NCI-H774 (cell line): ENCODE measurements at places on chromosomes 3 and 15.

GRCh38 chr15:74541494-74542165 is 610 bp downstream of the ARID3B start:
- DNase-seq, result no peak

GRCh38 chr15:56445746-56446145 is 19.2 kb downstream of the MNS1 start:
- no peak for DNase-seq

DNA sequence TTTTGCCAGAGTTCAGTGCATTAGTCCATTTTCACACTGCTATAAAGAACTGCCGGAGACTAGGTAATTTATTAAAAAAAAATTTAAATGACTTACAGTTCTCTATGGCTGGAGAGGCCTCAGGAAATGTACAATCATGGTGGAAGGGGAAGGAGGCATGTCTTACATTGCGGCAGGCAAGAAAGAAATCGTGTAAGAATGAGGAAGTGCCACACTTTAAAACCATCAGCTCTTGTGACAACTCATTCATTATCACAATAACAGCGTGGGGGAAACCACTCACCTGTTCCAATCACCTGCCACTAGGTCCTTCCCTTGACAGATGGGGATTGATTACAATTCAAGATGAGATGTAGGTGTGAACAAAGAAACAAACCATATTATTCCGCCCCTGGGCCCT is 1361.4 kb downstream of the NSUN3 start:
- no peak for DNase-seq

DNA sequence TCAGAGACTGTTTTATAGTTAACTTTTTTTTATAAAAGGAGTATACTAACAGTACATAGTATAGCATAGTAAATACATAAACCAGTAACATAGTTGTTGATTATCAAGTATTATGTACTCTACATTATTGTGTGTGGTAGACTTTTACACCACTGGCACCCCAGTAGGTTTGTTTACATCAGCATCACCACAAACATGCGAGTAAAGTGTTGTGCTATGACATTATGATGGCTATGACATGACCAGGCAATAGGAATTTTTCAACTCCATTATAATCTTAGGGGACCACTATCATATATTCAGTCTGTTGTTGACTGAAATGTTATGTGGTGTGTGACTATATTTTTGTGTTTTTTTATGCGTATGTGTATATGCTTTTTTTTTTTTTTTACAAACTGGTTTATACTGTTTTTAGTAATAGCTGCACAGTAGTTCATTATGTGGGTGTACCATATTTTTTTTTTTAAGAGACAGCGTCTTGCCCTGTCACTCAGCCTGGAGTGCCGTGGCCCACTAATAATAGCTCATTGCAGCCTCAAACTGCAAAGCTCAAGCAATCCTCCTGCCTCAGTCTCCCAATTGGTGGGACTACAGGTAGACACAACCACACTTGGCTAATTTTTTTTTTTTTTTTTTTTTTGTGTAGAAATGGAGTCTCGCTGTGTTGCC is 1.9 kb downstream of the CAPN7 start:
- DNase-seq, result no peak

DNA sequence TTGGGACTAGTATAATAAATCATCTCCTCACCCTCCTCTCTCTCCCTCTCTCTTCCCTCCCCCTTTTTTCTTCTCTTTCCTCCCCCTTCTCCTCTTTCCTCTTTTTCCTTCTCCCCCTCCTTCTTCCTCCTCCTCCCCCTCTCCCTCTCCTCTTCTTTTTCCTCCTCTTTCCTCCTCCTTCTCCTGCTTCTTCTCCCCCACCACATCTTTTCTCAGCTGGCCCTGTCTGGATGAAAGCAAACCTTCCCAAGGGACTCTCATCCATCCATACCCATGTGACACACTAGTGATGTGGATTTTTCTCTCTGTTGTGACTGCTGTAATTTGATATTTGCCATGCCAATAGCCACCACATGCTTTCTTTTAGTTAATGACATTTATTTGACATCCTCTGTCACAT is 127.2 kb downstream of the EBLN2 start:
- DNase-seq, result no peak

DNA sequence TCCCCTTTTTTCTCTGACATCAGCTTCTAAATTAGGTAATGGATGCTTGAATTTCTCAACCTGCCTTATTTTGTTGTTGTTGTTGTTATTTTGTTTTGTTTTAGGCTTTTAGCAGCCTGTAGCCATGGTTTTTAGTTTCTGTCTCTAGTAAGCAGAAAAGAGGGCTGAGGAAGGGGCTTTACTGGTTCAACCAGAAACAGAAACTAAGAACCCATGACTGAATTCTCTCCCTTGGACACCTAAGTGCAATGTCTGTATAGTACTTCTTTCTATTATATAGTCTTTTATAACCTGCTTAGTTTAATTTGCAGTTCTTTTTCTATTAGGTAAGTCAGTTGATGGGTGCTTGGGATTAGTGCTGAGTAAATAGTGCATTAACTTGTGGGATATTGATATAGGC is 129.0 kb downstream of the BBX start:
- DNase-seq, result no peak

- DNase-seq, result peak; percentile 72
These were observed 143.7 kb upstream of the KCNMB2 start for GRCh38 chr3:178392511-178392926.

DNA sequence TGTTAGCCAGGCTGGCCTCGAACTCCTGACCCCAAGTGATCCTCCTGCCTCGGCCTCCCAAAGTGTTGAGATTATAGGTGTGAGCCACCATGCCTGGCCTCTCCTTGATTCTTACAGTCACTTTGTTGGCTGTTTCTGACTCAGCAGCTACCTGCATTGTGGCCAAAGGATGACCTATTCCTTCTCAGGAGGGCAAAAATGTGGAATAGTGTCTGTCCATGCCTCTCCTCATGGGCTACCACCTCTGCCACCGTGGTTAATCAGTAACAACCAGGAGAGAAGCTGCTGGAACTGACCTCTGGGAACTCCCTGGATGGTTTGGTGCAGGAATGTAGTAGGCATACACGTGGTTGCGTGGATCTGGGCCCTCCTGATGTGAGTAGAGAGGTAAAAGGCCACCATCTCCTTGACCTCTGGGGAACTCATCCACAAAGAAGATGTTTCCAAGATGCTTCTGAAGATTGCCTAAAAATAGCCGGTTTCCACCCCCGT is 63.3 kb downstream of the FLNB start:
- no peak for DNase-seq

DNA sequence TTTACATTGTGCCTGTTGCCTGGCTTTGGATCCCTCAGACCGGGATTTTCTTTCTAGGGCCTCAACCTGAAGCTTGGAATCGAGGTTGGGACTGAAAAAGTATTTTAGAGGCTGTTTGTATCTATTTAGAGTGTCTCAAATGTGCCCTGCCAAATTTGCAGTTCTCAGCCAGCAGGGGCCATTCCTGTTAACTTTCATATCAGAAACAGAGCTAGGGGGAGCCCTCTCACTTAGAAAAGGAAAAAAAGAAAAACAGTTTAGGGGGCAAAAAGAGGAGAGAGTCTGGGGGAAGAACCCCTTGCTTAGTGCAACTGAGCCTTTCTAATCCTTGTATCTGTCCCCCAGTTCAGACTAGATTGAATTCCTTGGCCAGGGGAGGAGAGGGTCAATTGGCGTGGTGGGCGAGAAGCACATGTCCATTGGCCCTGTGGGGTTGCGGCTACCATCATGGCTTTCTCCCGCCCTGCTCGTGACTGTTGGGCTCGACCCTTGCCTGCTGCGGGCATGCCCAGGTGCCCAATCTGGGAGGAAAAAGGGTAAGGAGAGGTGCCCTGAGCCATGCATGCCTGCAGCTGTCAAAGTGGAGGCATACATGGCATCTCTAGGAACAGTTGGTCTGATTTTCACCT is 101.6 kb downstream of the CFAP44 start:
- DNase-seq, result no peak

GRCh38 chr15:80326270-80326669 is 74.3 kb upstream of the CTXND1 start:
- DNase-seq, result no peak

GRCh38 chr3:178275311-178275710 is 260.9 kb upstream of the KCNMB2 start:
- no peak for DNase-seq

DNA sequence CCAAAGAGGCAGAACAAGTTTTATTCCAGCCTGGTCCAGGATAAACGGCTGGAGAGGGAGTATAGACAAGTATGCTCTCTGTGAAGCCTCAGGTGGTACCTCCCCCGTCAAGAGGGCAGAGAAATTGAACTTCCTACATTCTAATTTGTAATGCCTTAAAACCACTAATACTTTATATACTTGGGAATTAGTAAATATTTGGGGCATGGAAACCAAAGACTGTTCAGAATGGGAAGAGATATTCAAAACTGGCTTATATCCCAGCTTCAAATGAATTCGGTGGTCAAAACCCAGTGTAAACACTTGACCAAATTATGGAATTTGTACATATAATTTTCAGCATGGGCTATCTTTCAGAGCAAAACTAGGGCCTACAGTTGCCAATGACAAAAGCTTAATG is 122.6 kb downstream of the FBN1 start:
- DNase-seq, result no peak
